ENCODE measurements at places on chromosomes 3 and 15.

GRCh38 chr3:96863129-96863740 lies 48.8 kb downstream of the EPHA6 start:
- peak; percentile 23 for DNase-seq

DNA sequence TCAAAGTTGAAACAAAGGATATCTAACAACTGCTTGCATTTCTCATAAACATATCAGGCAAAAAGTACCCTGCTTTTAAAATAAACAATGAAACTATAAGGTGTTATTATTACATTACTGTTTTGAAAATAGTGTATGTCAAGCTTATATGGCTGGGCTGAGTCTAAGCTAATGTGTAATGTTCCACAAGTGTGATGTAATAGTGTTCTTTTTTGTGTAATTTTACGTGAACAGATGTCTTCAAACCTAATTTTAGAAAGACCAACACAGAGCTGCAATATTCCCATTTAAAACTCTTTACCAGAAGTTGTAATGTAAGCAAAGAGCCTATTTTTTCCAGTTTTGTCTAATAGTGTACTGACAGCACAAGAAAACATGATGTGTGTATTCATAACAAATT lies 34.0 kb downstream of the MINDY2 start:
- DNase-seq, result no peak

GRCh38 chr3:98906230-98906629 lies 4.7 kb upstream of the DCBLD2 start:
- no peak for DNase-seq

GRCh38 chr15:91885714-91886270 lies 32.3 kb downstream of the SLCO3A1 start:
- DNase-seq, result no peak

DNA sequence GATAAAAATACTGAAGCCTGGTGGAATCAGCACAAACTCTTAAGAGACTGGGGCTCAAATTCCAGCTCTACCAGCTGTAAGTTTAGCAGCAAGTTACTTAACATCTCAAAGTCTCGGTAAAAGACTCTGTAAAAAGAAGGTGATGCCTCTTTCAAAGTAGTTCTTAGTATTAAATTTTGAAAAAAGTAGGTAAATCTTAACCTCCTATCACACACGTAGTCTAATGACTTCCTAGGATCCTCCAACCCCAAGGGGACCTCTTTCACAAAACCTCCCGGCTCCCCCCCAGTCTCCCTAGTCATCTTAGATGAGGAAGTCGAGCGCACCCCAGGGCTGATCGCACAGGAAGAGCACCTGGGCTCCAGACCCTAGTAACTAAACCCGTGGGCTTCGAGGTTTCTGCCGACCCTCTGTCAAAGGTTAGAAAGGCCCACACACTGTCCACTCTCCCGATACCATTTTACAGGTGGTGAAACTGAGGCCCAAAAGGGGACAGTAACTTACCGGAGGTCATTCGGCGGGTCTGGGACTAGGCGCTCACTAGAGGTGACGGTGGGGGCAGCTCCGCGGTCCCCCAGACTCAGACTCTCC lies 427 bp downstream of the MBD4 start:
- DNase-seq, result peak; percentile 34

- no peak for DNase-seq
Observed at GRCh38 chr3:67518236-67518635, 136.2 kb downstream of the SUCLG2 start.

DNA sequence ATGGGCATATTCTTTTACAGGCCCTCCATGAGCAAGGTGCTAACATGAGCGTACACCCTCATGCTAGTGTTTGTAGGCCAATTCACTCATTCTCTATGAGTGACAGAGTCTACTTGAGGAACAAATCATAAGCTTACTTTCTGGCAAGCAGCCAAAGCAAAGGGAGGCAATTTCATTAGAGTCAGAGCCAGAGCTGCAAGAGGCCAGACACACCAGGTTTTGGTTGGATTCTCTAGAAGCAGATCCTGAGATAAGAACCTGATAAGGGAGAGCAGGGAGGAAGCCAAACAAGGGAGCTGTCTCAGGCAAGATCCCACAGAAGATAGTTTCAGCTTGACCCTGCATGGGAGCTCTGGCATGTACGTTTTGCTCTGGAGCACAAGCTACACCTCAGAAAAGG lies 214.1 kb upstream of the CTNNB1 start:
- DNase-seq, result peak; percentile 45

GRCh38 chr3:41173926-41174885 lies 25.1 kb upstream of the CTNNB1 start:
- DNase-seq, result no peak

DNA sequence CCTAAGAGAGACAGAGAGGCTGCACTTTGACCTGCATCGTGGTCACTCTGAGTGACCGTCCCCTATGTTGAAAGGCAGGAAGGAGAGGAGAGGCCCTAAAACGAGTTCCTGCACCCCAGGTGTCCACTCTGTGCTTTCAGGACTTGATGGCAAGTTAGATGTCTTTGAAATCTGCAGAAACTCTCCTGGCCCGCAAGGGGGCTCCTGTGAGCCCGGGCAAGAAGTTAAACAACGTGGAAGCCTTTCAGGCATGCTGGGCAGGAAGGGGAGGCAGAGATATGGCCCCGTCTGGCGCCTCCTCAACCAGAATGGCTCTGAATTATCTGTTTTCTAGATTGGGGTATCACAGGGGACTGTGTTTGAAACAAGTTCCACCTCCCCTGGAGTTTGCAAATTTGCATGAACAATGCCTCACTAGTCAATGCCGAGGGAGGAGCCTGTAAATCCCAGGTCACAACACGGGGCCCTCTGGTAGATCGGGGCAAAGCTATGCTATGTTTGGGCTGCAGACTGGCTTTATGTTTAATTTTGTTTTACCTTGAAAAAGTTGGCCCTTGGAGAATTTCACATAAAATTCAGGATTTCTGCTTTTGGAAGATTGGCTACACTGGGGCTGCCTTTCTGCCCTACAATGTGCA lies 9.8 kb downstream of the CTXND1 start:
- DNase-seq, result no peak

DNA sequence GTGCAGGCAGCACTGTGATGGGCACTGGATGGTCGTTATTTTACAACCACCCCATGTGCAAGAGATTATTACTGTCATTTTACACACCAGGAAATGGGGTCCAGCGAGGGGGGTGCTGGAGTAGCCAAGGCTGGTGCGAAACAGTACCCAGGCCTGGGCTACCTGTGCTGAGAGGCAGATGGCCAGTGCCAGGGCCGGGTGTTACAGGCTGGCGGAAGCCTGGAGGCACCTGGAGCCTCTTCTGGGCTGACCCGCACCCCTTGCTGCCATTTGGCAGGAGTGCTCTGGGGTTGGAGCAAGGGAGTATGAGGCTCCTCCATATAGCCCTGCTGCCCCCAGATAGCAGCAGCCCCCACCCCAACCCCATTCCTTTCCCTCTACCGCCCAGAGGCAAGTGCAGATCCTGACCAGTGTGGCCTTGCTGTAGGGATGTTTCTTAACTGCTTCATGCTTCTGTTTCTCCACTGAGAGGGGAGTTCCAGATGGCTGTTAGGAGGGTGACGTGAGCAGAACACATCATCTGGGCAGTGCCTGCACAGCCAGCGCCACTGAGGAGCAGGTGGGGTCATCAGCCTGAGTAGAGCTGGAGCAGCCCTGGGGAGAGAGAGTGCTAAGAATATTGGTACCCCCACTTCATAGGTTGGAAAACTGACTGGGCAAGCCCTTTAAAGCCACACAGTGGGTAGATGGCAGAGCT lies 15.3 kb downstream of the SNX33 start:
- DNase-seq, result no peak

GRCh38 chr15:69576948-69577351 lies 124.3 kb downstream of the RPLP1 start:
- DNase-seq, result peak; percentile 46

DNA sequence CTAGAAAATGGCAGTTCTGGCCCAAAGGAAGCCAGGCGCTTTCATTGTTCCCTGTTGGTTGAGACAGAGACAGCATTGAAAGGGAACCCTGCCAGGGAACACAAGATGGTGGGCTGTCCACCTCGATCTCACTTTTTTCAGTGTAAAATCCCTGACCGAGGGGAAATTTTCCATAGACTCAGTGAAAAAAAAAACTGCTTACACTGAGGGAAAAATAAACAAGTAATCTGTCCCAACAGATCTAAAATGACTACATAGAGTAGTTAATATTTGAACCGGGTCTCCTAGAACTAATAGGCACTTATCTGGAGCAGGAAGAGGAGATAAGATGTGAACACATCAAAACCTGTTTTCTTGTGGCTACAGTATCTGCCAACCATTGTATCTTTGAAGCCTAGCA lies 763.4 kb upstream of the GOLIM4 start:
- no peak for DNase-seq

GRCh38 chr15:61410662-61411061 lies 181.6 kb upstream of the RORA start:
- no peak for DNase-seq

DNA sequence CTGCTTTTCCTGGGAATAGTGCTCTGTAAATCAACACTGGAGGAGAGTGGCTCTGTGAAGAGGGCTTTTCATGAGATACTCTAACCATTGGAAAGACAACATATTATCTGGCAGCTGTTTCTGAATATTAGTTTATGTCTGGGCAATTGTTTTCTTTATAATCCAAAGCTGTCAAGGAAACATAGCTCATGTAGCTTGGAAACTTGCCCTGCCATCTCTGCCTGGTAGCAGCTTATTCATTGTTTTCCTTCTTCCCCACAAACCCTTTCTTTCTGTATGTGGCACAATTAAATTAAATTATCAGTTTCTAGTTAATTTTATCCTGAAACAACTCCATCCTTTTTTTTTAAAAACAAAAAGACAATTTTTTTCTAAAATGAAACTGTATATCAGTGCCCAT lies 160.0 kb downstream of the EDEM1 start:
- peak; percentile 36 for DNase-seq

DNA sequence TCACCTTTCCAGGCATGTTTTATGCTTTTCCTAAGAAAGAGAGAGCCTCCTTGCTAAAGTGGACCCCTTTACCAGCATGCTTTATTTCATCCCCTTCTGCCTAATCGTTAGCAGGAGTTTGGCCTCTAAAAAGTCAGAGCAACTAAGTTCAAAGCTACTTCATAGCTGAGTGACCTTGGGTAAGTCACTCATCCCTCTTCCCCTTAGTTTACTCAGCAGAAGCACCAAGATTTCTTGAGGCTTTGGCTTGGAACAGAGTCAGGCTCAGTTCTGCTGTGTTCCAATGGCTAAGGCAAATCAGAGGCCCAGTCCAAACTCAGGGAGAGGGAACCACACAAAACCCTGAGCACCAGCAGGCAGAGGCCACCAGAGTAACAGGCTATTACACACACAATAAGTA lies 254.9 kb downstream of the TJP1 start:
- no peak for DNase-seq

- no peak for DNase-seq
Observed at GRCh38 chr3:169998668-169999131, 32.1 kb downstream of the SEC62 start.

DNA sequence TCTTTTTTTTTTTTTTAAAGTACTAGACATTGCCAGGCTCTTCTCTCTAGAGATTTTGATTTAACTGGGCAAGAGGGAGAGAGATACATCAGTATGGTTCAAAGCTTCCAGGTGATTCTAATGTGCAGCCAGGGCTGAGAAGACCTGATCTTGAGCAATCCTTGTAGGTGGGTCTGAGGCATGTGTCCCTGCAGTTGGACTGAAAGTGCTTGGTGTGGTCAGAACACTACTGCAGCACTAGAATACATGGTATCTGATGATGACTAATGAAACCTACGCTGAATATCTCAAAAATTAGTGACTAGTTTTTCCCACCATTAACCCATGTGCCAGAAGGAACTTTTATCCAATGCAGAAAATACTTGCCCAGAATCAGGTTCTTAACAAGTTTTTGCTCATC lies 34.4 kb upstream of the MYO5C start:
- no peak for DNase-seq

DNA sequence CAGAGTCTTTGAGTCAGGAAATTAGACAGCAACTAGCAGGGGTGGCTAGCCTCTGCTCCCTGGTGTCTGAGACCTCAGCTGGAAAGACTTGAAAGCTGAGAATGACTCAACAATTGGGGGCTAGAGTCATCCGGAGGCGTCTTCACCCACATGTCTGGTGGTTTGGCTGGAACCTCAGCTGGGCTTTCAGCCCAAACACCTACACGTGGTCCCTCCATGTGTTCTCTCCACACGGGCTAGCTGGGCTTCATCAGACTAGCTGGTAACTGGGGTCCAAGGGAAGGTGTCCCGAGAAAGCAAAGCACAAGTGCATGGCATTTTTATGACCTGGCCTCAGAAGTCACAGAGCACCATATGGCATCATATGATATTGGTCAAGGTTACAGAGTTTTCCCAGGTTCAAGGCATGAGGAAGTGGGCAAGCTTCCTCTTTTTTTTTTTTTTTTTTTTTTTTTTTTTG lies 19.9 kb upstream of the ABHD2 start:
- DNase-seq, result no peak

DNA sequence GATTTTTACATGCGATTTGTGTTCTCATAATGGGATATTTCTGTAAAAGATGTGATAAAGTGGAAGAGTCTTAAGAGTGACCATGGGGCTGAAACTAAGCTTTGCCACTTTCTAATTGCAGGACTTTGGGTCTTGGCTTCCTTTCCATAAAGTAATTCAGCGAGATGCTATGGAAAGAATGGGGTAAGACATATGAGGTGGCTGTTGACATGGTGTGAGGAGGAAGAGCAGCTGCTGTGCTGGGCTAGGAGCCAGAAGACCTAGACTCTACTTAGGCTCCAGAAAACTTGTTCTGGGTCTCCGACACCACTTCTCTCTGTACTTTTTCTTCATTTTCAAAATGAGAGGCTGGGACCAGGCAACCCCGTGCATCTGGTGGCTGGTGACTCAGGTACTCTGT lies 654.5 kb upstream of the CFAP20DC start:
- no peak for DNase-seq

DNA sequence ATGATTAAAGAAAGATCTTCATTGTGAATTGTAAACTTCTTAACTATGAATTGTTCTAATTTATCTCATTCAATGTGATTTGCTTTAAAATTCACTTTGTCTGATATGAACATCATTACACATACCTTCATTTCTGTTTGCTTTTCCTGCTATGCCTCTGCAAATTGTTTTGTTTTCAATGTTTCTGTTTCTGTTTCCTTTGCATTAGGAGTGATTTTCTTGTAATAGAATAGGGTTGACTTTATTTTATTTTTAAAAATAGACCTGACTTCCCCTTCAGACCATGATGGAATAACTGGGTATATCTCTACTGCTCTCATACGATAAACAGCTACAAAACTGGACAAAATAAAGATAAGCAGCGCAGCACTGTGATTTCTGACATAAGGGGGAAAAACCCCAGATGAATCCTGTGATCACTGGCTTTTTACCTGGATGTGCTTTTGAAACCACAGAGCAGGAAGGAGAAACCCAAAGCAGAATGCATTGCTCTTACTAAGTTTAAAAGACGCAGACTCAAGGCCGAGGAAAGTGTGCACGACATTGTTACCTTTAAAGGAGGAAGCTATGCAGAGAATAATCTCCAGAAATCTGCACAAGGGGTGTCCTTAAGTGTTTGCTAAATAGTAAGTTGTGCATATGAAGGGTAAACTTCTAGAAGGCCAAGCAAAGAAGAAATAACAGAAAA lies 420.2 kb downstream of the TBC1D5 start:
- no peak for DNase-seq

Measured in DMS79 treated with DMSO at 0.1 percent for 48 hours (cell line).